SK-MEL-5 (cell line): ENCODE measurements at places on chromosomes 7 and 10.
A peak's percentile ranks its signal among the peaks of the same experiment; 100 is the strongest.

DNA sequence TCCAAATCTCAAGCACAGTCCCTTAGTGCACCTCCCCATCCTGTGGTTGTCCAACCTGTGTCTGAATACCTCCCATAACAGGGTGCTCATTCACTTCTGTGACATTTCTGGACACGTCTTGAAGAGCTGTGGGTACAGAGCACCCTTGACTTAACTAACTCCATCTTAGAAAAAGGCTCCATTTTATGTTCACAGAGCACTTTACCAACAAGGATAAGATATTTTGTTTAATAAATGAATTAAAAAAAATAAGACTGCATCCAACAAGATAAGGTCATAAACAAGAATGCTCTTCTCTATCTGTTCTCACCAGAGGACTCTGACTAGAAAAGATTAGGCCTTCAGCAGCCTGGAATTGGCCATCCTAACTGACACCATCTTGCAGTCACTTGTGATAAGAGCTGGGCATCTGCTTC lies 335.2 kb upstream of the ZNF32 start:
- no peak for DNase-seq

DNA sequence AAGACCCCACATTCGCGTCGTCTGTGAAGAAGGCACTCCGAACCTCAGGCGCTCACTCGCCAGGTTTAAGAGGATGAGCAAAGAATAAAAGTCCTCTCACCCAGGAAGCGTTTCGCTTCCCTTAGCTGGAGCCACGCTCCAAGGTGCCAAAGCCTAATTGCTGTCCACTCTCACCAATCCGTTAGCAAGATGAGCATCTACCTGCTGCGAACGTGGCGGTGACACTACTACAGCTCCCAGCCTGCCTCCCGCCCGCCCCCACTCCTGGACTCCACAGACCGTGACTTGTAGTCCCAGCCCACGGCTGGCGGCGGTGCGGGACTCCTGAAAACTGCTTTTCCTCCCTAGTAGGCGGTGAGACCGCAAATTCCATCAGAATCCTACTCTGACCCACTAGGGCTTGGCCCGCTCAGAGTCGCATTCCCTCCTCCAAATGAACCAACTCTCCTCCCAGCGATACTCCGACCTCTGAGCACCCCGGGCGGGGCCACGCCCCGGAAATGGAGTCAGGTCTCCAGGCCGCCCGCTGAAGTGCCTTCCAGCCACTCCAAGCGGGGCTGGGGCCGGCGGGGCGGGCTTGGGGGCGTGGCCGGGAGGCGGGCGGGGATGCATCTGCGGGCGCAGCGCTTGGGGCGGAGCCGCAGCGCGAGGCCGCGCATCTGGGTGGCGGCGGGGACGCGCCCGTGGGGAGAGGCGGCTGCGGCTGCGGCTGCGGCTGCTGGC lies 521 bp upstream of the PTPN12 start:
- DNase-seq: peak; percentile 98

GRCh38 chr7:56063500-56063881 lies 595 bp upstream of the SUMF2 start:
- DNase-seq: no peak

DNA sequence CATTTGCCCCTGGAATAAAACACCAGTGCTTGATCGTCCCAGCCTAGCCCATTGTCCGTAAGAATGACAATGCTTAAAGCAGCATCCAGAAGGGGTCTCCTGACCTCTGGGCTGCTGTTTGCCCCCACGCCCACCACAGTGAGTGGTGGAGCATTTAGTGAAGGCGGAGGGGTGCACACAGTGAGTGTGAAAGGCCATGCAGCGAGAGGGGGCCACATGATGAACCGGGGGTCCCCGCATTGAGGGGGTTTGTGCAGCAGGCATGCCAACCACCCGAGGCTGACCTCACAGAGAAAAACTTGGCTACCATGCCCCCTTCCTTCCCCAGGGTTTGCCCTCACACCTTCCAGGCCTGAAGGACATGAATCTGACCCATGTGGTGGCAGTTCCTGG lies 28.4 kb downstream of the CPXM2 start:
- DNase-seq: no peak

GRCh38 chr7:24401628-24402593 lies 117.9 kb downstream of the NPY start:
- DNase-seq: peak; percentile 63

- no peak for DNase-seq
These were observed 3.0 kb upstream of the GSAP start for GRCh38 chr7:77419102-77419501.

GRCh38 chr7:11374629-11375028 lies 401.0 kb downstream of the PHF14 start:
- no peak for DNase-seq

DNA sequence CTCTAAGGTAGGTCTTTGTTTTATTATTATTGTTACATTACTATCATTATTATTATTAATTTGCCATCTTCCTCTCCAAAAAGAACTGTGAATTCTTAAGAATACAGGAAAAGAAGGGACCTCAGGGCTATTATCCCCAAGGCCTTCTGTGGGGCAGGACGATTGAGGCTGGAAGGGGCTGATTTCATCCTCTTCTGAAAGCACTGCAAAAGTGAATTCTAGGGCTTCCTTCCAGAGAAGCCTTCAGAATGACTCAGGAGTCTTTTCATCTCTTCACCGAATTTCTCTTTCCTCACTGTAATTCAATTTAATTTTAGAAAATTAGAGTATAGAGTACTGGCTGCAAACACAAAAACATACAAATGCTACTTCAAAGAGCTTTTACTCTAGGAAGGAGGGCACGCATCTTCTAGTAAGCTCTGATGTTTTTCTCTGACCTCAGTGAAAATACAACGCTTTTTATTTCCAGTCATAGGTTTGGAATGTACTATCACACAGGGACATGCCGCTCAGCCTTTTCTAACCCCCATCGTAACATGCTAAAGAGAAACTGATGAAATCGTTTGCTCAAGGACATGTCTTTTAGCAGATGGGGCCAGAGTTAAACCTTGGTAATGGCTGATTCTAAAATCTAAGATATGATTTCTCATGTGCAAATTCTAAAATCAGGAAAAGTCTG lies 280.2 kb upstream of the PITRM1 start:
- no peak for DNase-seq
